ENCODE measurements at places on chromosomes 3 and 15.

DNA sequence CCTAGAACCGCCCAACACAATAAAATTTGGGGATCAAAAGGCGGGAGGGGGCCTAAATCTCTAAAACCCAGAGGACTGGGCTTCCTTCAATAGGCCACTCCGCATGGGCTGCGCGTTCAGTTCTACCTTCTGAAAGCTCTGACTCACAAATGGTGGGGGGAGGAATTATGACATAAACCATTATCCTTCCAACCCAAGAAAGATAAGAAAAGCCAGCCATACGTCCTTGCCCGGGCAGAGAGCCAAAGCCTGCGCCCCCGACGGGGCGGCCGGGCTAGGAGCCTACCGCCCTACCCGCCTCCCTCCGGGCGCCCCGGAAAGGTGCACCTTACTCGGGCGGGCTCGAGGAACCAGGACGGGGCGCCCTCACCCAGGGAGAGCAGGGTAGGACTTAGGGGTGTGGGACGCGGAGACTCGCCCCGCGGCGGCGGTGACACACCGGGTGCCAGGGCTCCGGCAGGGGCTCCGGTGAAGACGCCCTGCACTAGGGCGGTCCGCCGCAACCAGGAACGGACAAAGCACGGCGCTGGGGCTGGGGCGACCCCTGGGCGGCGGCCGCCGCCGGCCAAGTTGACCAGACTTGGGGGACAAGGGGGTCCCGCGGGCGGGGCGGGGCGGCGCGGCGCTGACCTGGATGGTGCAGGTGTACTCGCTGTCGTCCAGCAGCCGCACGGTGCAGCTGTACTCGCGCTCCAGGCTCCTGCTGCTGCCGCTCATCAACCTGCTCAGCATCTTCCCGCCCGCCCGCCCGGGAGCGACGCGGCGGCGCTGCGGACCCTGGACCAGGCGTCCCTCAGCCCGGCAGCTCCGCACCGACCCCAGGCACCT is 534 bp downstream of the FRMD5 start:
- no peak for DNase-seq

DNA sequence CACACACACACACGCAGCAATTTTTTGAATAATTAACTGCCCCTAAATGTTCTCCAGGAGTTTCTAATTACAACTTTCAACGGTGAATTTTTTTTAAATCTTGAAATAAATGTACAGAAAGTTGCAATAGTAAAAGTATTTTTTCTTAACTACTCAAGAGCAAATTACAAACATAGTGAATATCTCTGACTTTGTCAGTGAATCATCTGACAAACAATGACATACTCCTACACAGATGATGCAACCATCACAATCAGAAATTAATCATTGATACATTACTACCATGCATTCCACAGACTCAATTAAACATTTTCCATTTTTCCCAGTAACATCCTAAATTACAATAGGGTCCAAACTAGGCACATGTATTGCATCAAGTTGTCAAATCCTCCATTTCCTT is 597.3 kb downstream of the NAALADL2 start:
- DNase-seq: no peak

GRCh38 chr15:41921167-41921566 is 27.3 kb upstream of the SPTBN5 start:
- no peak for DNase-seq

GRCh38 chr15:80587816-80588456 is 107.2 kb upstream of the ABHD17C start:
- no peak for DNase-seq

GRCh38 chr3:39273119-39273518 is 6.7 kb downstream of the CX3CR1 start:
- no peak for DNase-seq

GRCh38 chr3:107845380-107846278 is 245.2 kb downstream of the CD47 start:
- DNase-seq: no peak

DNA sequence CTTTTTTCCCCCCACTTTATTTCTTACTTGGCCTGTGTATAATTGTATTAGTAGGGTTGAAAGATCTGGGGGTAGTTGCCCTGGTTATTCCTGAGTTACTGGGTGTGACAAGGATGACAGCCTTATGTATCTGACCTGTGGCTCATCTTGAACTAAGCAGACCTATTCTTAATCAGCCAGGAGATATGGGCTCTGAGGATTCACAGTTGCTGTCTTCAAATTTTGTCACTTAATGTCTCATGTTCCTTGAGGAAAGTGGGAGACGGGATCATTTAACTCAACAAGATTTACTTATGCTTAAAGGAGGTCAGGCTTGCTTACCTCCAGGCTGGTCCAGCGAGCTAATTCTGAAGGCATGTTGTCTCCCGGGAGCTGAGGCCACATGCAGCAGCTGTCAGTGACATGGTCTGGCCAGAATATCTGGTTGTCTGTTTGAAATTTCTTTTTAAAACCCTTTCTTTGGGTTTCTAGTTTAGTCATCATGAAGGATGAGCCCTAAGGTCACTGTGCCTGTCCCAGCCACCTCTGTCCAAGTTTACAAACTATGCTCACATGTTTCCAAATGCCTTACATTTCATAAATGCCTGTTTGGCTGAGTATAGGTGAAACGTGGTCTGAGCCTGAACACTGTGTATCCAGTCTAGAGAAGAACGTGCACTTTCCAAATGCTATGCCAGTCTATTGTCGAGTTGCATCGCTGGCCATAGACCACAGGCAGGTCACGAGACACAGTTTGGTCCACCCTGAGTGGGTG is 26.8 kb downstream of the LRTM1 start:
- DNase-seq: no peak

DNA sequence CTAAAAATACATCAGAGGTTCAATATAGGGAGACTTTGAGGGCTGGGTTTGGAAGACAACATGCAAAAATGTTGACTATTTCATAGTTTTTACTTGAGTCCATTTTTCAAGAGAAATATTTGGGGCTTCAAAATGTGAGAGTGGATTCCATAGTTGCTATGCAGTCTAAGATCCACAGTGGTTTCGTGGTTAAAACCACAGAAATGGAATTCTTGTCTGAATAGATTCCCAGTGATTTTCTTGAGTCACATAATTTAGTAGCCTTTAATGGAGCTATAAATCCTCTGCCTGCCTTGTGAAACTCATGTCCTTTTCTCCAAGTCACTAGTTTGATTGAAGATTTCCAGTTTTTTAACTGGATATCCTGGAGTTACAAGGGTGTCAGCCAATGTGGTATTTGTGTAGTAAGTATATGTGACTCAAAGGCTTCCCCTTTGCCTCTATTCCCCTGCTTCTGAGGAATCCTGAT is 94.7 kb upstream of the RBMS3 start:
- no peak for DNase-seq

DNA sequence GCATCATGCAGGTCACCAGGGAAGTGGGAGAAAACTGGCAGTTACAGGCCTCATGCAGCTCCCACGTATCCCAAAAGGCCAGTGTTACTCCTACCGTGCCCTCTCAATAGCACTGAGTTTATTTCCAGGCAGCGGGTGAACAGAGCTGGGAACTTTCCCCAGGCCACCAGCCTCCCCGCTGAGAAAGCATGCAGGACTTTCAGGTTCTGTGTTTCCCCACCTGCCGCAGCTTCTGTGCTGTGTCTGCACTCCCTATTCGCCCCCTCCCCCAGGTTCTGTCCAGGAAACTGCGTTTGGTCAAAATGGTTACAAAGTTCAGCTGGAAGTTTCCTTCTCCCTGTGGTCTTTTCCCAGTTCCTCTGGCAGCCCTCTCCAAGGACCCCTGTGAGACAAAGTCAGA is 21.4 kb downstream of the NEK11 start:
- no peak for DNase-seq

DNA sequence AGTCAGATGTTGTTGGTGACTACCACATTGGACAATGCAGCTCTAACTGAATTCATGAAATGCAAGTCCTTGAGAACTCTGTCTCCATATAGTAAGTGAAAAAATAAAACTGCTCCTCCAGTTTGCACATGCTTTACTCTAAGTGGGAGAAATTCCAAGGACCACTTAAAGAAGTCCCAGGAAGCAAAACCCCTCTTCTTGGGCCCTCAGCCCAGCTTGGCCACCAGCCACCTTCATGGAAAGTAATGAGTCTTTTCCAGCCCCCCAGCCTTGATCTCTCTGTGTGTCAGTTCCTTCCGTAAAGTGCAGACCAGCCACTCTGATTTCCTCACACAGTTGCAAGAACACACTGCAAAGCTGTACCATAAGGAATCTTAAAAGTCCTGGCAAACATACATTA is 34.5 kb downstream of the DAPK2 start:
- DNase-seq: no peak

- no peak for DNase-seq
Measured at GRCh38 chr3:129502641-129503408, 25.6 kb upstream of the RHO start.

GRCh38 chr15:59237119-59237855 is 30.6 kb downstream of the LDHAL6B start:
- DNase-seq: no peak

- DNase-seq: no peak
Measured at GRCh38 chr15:64456634-64457108, 3.7 kb upstream of the ZNF609 start.

- DNase-seq: no peak
Measured at GRCh38 chr15:51576911-51577500, 45.6 kb downstream of the DMXL2 start.

DNA sequence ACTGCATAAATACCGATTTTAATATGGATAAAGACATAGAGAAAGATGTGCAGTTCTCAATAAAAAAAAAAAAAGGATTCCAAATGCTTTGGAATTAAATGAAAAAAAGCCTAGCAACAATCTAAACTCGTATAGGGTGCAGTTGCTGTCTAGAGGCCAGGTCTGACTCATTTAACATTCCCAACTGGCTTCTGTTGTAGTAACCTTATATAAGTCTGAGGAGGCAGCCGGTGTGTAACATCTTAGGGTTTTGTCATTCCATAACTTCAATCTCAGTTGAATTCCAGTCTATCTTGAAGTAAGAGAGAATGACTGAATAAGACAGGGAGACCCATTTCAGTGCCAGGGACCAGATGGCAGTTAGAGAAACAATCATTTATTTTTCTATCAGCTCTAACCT is 6.5 kb downstream of the PDCD10 start:
- DNase-seq: no peak

DNA sequence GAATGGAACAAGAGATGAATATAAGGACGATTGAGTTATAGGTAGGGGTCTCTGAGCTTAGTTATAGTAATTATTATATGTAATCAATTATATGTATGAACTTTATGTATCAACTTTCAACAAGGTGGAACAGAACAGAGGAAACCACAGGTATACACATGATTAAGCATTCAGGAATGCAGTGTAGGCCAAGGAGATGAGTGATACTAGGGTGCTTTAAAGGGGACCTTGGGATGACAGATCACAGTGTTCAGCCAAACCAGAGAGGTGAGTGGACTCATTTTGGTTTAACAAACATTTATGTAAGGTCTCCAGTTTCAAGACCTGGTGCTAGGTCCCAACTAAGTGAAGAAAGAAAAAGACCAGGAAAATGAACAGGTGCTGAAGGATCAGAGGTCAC is 895.5 kb downstream of the ROBO2 start:
- no peak for DNase-seq

GRCh38 chr3:155946178-155946577 is 75.7 kb downstream of the GMPS start:
- DNase-seq: peak; percentile 12

DNA sequence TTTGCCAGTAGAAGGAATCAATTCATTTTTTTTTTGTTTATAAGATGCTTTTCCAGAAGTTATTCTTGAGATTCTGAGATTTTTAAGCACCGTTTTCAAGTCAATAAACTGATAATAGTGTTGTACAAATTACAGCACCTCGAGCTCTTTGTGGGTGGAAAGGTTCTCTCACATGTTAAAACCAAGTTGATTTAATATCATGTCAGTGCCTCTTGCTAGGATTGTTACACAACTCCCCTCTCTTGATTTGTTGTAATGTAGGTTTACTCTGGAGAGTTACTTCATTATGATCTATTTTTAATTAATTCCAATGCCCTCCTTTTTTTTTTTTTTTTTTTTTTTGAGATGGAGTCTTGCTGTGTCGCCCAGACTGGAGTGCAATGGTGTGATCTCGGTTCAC is 25.8 kb upstream of the UBXN7 start:
- no peak for DNase-seq

GRCh38 chr15:99495430-99496301 is 70.1 kb upstream of the MEF2A start:
- DNase-seq: no peak

- no peak for DNase-seq
Measured at GRCh38 chr3:32481791-32482631, 20.6 kb downstream of the CMTM6 start.

DNA sequence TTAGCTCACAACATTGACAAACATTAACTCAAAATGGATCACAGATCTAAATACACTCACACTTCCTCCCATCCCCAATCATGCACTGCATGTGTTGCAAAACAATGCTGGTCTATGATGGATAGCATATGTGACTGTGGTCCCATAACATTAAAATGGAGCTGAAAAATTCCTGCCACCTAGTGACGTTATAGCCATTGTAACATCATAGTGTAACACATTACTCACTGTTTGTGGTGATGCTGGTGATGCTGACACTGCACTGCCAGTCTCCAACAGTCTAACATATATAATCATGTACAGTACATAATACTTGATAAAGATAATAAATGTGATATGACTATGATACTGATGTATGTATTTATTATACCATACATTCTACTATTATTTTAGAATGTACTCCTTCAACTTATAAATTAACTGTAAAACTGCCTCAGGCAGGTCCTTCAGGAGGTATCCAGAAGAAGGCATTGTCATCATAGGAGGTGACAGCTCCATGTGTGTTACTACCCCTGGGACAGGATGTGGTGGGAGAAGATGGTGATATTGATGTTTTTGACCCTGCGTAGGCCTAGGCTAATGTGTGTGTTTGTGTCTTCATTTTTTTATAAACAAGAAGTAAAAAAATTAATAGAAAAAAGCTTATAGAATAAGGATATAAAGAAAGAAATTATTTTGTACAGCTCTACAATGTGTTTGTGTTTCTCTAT is 41.3 kb downstream of the TXNRD3 start:
- no peak for DNase-seq

Measured in HuH-7.5 (cell line).